Suprapubic skin (tissue), 4 donors: ENCODE measurements at places on chromosomes 7 and 10.
A peak's percentile ranks its signal among the peaks of the same experiment; 100 is the strongest.

- no peaks in the 10 kb centered on the region for H3K27me3 ChIP-seq
- no peaks in the 10 kb centered on the region for H3K4me1 ChIP-seq
- no peak for DNase-seq
- no peaks in the 10 kb centered on the region for H3K36me3 ChIP-seq
Observed at GRCh38 chr10:59270492-59270891, 91.9 kb downstream of the FAM13C start.

- DNase-seq, result no peak
- H3K27me3 ChIP-seq, result no peaks in the 10 kb centered on the region
- H3K4me1 ChIP-seq, result no peaks in the 10 kb centered on the region
- H3K36me3 ChIP-seq, result no peaks in the 10 kb centered on the region
- no peak overlapping the region for H3K27ac ChIP-seq
- H3K4me3 ChIP-seq, result no peak overlapping the region
Observed at GRCh38 chr7:154633641-154634040, 369.3 kb downstream of the PAXIP1 start.

DNA sequence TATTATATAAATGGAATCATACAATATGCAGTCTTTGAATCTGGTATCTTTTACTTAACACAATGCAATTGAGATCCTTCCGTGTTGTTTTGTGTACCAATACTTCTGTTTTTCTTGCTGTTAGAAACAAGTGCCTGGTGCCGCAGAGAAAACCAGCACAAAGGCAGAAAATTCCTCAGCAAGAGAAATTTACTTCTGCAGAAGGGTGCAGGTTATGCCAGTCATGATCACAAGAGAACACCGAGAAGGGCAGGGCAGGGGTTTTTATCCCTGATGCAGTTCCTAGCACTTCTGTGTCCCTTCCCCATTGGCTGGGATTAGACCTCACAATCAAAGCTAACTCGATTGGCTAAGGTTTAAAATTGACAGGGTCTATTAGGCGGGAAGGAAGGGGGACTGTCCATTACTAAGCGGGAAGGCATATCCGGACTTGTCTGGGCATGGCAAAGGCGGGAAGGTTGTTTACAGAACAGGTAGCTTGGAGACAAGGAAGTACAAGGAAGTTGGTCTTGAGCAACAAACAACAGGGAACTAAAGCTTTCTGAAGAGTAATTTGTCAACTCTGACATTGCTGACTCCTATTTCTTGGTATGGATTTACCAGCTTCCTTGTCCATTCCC lies 2.4 kb upstream of the ZNF33B start:
- peak overlapping the region; percentile 45 for H3K27ac ChIP-seq
- peaks cover 31% of the 10 kb centered on the region for H3K4me1 ChIP-seq
- H3K27me3 ChIP-seq, result no peaks in the 10 kb centered on the region
- H3K36me3 ChIP-seq, result no peaks in the 10 kb centered on the region

DNA sequence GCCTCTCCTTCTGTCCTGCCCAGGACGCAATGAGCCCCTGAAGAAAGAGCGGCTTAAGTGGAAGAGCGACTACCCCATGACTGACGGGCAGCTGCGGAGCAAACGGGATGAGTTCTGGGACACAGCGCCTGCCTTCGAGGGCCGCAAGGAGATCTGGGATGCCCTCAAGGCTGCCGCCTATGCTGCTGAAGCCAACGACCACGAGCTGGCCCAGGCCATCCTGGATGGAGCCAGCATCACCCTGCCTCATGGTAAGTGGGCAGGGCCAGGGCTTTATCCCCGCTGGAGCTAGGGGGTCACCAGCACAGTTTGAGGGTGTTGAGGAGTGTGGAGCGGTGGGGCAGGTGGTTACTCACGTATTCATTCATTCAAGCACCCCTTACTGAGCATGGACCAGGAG lies 4.7 kb upstream of the ANKRD2 start:
- no peak overlapping the region for H3K27ac ChIP-seq
- peaks cover 32% of the 10 kb centered on the region for H3K4me1 ChIP-seq
- peaks cover 25% of the 10 kb centered on the region for H3K36me3 ChIP-seq
- H3K4me3 ChIP-seq, result no peak overlapping the region
- no peaks in the 10 kb centered on the region for H3K27me3 ChIP-seq

DNA sequence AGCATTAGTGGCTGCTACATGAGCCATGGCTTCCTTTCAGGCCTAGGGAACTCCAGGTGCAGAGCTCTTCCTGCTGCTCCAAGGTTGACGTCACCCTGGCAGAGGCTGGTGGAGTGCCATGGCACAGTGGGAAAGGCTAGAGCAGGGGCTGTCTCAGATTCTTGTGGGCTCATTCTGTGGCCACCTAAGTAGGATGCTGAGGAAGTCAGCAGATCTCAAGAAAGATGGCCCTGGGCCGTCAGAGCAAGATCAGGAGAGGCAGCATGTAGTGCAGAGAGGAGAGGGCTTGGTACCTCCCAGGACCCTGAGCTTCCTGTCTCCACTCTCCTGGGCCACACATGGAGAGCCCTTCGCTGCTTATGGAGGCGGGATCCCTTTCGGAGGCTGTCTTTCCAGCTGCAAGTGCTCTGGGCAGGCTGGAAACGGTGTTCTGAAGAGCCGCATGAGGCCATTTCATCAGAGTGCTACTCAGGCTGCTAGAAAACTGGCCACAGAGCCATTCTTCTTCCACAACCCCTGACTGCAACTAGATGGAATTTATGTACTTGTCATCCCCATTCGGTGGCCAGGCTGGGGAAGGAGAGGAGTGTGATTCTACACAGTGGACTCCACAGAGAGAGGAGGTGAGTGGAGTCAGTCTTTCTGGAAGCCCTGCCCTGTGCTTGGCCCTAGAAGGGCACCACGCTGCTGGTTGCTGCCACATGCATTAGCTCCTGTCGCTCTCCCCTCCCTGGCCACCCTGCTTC lies 304.2 kb downstream of the RPS24 start:
- H3K4me3 ChIP-seq, result no peak overlapping the region
- peak; percentile 59 for DNase-seq
- no peaks in the 10 kb centered on the region for H3K36me3 ChIP-seq
- H3K27ac ChIP-seq, result no peak overlapping the region
- no peaks in the 10 kb centered on the region for H3K27me3 ChIP-seq

- peaks cover 19% of the 10 kb centered on the region for H3K4me1 ChIP-seq
- no peaks in the 10 kb centered on the region for H3K27me3 ChIP-seq
- no peak overlapping the region for H3K27ac ChIP-seq
- H3K36me3 ChIP-seq, result peaks cover 23% of the 10 kb centered on the region
Observed at GRCh38 chr10:35563261-35563891, 41.8 kb upstream of the GJD4 start.

- H3K27me3 ChIP-seq, result peaks cover 3% of the 10 kb centered on the region
- H3K4me1 ChIP-seq, result no peaks in the 10 kb centered on the region
- H3K4me3 ChIP-seq, result no peak overlapping the region
- H3K36me3 ChIP-seq, result no peaks in the 10 kb centered on the region
- no peak overlapping the region for H3K27ac ChIP-seq
Observed at GRCh38 chr7:124790645-124791044, 25.1 kb upstream of the GPR37 start.

- H3K36me3 ChIP-seq, result no peaks in the 10 kb centered on the region
- peaks cover 35% of the 10 kb centered on the region for H3K4me1 ChIP-seq
- H3K4me3 ChIP-seq, result peak overlapping the region; percentile 93
- peak overlapping the region; percentile 80 for H3K27ac ChIP-seq
- DNase-seq, result no peak
- H3K27me3 ChIP-seq, result no peaks in the 10 kb centered on the region
Observed at GRCh38 chr7:141700848-141701371, 1.1 kb downstream of the DENND11 start.

DNA sequence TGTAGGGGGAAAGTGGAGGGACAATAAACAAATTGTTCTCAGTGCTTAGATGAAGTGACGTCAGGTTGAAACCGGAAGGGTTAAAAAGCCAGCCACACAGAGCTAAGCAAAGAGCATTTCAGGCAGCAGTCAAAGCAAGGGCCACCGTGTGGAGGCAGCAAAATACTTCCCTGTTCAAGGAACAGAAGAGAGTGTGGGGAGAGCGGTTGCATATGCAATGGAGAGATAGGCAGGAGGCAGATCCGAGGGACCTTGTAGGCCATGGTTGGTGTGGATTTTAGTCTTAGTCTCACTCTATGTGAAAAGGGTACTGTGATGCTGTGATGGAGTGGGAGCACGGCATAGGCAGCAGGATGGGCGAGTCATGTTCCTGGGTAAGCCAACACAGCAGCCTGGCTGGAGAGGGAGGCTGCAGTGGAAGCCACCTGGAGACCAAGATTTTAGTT lies 3.8 kb upstream of the STN1 start:
- H3K27me3 ChIP-seq, result no peaks in the 10 kb centered on the region
- DNase-seq, result no peak
- H3K27ac ChIP-seq, result no peak overlapping the region
- no peaks in the 10 kb centered on the region for H3K36me3 ChIP-seq

GRCh38 chr10:131902211-131902610 lies 1.4 kb downstream of the PPP2R2D start:
- peaks cover 6% of the 10 kb centered on the region for H3K27me3 ChIP-seq
- H3K27ac ChIP-seq, result no peak overlapping the region
- peak; percentile 45 for DNase-seq
- H3K4me1 ChIP-seq, result peaks cover 45% of the 10 kb centered on the region
- H3K36me3 ChIP-seq, result peaks cover 6% of the 10 kb centered on the region

DNA sequence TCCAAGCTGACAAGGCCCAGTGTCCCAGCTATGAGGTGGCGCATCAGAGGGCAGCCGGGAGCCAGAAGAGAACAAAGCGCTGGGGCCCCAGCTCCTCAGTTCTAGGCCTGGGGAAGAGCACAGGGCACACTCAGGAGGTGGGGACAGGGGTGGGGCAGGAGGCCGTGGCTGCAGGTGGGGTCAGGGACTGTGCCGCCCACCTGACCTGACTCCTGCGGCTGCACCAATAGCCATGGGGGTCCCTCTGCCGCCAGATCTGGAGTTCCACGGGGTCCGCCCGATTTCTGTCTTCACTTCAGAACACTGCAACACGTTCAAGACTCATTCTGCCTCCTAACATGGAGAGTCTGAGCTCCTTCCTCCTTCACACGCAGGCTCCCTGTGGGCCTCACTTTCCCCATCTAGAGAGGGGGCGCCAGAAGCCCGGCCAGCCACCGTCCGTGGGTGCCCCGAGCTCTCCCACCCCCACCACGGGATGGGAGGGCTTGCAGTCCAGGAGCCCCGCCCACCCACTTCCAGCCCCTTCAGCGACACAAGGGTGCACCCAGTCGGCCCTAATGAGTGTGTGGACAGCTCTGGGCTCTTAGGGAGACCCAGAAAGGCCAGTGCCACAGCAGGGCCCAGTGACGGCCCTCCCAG lies 278.3 kb downstream of the MAD1L1 start:
- peaks cover 11% of the 10 kb centered on the region for H3K4me1 ChIP-seq
- DNase-seq, result no peak
- no peak overlapping the region for H3K4me3 ChIP-seq
- H3K27ac ChIP-seq, result no peak overlapping the region
- H3K27me3 ChIP-seq, result no peaks in the 10 kb centered on the region

GRCh38 chr7:70134029-70134770 lies 535.9 kb downstream of the AUTS2 start:
- no peak for DNase-seq
- no peak overlapping the region for H3K27ac ChIP-seq
- no peaks in the 10 kb centered on the region for H3K27me3 ChIP-seq
- H3K36me3 ChIP-seq, result no peaks in the 10 kb centered on the region
- no peaks in the 10 kb centered on the region for H3K4me1 ChIP-seq

DNA sequence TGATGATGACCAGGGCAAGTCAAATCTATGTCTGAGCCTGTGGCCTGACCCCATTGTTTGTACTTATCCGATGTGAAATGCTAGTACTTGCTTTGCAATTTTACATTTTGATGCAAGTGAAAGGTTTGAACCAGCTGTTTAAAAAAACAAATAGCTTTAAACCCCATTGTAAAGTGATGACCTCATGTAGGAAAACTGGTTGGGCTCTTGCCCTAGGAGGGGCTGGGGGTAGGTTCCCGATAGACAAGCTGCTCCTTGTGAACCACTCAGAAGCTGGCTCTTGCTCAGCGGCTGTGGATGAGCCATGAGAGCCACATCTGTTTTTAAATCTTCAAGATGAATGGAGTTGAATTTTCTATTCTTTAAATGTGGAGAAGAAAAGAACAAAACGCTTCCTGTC lies 185.3 kb downstream of the WDR11 start:
- H3K36me3 ChIP-seq, result no peaks in the 10 kb centered on the region
- no peak for DNase-seq
- no peaks in the 10 kb centered on the region for H3K27me3 ChIP-seq
- no peak overlapping the region for H3K27ac ChIP-seq
- H3K4me3 ChIP-seq, result no peak overlapping the region

DNA sequence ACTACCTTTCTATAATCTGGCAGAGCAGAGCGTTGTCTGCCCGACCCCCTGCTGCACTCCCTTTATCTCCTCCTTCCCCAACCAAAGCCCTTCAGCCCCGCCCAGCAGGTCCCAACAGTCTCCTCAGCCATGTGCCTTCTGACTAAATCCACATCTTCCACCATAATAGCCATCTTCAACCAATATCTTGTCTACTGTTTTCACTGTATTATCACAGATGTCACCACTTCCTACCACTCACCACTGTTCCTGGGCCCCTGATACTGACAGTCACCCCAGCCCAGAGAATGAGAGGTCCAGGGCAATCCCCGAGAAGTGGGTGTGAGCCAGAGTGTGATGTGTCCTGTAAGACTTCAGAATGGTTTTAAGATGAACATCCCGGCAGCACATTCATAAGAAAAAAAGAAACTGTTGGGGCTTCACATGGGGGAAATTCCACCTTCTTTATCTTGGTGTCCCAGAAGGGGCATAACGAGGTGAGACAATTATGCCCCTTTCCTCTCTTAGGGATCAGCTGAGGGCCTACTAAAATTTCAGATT lies 25.3 kb downstream of the CCDC6 start:
- no peak overlapping the region for H3K27ac ChIP-seq
- DNase-seq, result no peak
- no peaks in the 10 kb centered on the region for H3K36me3 ChIP-seq
- H3K27me3 ChIP-seq, result no peaks in the 10 kb centered on the region
- H3K4me1 ChIP-seq, result peaks cover 49% of the 10 kb centered on the region
- H3K4me3 ChIP-seq, result no peak overlapping the region

GRCh38 chr7:141954334-141954733 lies 7.6 kb upstream of the CLEC5A start:
- H3K27ac ChIP-seq, result no peak overlapping the region
- H3K27me3 ChIP-seq, result no peaks in the 10 kb centered on the region
- H3K4me3 ChIP-seq, result no peak overlapping the region
- H3K36me3 ChIP-seq, result no peaks in the 10 kb centered on the region

DNA sequence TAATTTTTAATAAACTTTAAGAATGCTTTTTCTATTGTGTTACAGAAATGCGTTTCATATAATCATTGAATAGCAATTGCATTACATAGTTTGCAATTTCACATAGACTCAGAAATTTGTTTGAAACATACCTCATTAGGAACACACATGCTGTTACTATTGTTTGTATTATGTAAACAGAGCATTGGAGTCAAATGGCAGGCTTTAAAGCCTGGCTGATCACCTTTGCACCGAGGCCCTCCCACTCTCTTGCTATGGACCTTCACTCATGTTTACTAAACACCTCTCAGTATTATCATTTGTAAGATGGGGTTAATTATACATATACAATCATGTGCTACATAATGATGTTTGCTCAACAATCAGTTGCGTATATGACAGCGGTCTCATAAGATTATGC lies 203.6 kb upstream of the NPSR1 start:
- H3K36me3 ChIP-seq, result no peaks in the 10 kb centered on the region
- no peaks in the 10 kb centered on the region for H3K4me1 ChIP-seq
- H3K27ac ChIP-seq, result no peak overlapping the region
- no peak overlapping the region for H3K4me3 ChIP-seq

GRCh38 chr7:112571852-112572607 lies 91.2 kb downstream of the LSMEM1 start:
- H3K4me1 ChIP-seq, result peaks cover 17% of the 10 kb centered on the region
- no peak for DNase-seq
- no peaks in the 10 kb centered on the region for H3K27me3 ChIP-seq
- no peak overlapping the region for H3K4me3 ChIP-seq
- no peaks in the 10 kb centered on the region for H3K36me3 ChIP-seq
